ENCODE measurements at places on chromosomes 1 and 21. TPM values are rescaled to one million over a fixed set of nuclear protein-coding genes. Genes with fewer than 3 reads are reported as not detected.
A peak's percentile ranks its signal among the peaks of the same experiment; 100 is the strongest.

- H3K27me3 ChIP-seq: peaks cover 15% of the 10 kb centered on the region
- H3K27ac ChIP-seq: no peak overlapping the region
- no peak overlapping the region for H3K4me3 ChIP-seq
These were observed 448.6 kb downstream of the SETD4 start for GRCh38 chr21:35611708-35612132.

DNA sequence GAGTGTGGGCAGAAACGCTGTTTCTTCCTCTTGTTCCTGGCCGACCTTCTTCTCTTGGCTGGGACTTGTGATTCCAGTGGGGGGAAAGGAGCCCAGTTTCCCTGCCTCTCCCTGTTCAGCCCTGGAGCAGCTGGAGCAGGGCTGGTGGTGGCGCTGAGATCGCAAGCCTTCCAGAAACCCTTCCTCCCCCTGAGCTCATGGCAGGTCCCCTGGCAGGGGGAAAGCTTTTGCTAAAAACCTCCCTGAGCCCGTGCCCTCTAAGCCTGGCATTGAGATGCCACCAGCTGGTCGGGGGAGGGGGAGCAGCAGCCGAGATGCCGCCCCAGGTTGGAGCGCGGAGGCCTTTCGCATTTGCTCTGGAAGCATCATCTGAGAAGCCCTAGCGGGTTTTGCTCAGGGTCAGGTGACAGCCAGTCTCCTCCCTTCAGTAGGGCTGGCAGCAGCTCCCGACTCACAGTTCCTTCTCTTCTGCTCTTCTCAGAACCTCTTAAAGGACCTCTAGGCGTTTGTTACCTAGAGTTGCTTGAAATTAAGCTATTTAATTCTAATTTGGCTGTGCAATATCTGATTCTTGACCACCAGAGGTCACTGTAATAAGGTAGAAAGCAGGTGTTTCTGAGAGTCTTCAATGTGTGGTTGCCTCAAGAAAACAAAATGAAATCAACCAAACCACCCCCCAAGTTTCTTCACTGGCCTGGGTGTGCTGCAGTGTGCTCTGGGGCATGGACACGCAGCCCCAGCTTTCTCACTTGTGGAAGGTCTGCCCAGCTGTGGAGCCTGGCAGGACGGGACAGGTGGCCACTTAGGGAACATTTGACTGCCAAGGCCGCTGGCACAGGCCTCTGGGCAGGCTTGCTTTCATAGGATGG is 257.3 kb downstream of the CAMTA1 start:
- no peaks in the 10 kb centered on the region for H3K4me1 ChIP-seq
- no peak overlapping the region for H3K27ac ChIP-seq
- no peak for DNase-seq
- no peak overlapping the region for H3K4me3 ChIP-seq

- no peak for DNase-seq
- no peaks in the 10 kb centered on the region for H3K27me3 ChIP-seq
- peaks cover 12% of the 10 kb centered on the region for H3K36me3 ChIP-seq
- H3K4me3 ChIP-seq: peak overlapping the region; percentile 89
- H3K4me1 ChIP-seq: peaks cover 57% of the 10 kb centered on the region
- H3K27ac ChIP-seq: no peak overlapping the region
These were observed 1.6 kb downstream of the GNPAT start for GRCh38 chr1:231242516-231243198.

- DNase-seq: no peak
- H3K4me1 ChIP-seq: no peaks in the 10 kb centered on the region
- no peak overlapping the region for H3K4me3 ChIP-seq
- no peaks in the 10 kb centered on the region for H3K27me3 ChIP-seq
- H3K36me3 ChIP-seq: no peaks in the 10 kb centered on the region
These were observed 369.9 kb upstream of the LRRC7 start for GRCh38 chr1:69197816-69198215.

GRCh38 chr1:37255136-37255795 is 219.1 kb upstream of the ZC3H12A start:
- peaks cover 93% of the 10 kb centered on the region for H3K27me3 ChIP-seq
- no peak overlapping the region for H3K4me3 ChIP-seq
- DNase-seq: no peak
- H3K27ac ChIP-seq: no peak overlapping the region
- no peaks in the 10 kb centered on the region for H3K36me3 ChIP-seq
- H3K4me1 ChIP-seq: no peaks in the 10 kb centered on the region

GRCh38 chr1:157399343-157399983 is 152.9 kb downstream of the FCRL5 start:
- H3K36me3 ChIP-seq: no peaks in the 10 kb centered on the region
- H3K4me1 ChIP-seq: no peaks in the 10 kb centered on the region
- no peak overlapping the region for H3K4me3 ChIP-seq

DNA sequence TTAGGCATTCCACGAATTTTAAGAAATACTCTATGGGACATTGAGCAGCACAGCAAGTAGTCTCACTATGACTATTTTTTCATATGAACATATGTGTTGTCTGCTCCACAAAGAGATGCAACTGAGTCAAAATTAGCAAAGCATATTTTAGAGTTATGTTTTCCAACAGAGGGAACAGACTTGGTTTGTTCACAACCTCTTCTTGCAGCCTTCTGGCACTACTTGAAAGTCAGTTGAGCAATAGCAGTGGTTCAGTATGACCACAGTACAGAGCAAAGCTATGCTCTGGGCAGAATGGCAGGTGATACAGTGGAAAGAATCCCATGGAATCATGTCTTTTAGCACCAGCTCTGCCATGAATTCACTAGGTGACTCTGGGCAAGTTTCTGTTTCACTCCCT is 5.2 kb downstream of the CCN1 start:
- peaks cover 37% of the 10 kb centered on the region for H3K4me1 ChIP-seq
- no peak overlapping the region for H3K27ac ChIP-seq
- peaks cover 22% of the 10 kb centered on the region for H3K36me3 ChIP-seq
- no peaks in the 10 kb centered on the region for H3K27me3 ChIP-seq
- no peak overlapping the region for H3K4me3 ChIP-seq

DNA sequence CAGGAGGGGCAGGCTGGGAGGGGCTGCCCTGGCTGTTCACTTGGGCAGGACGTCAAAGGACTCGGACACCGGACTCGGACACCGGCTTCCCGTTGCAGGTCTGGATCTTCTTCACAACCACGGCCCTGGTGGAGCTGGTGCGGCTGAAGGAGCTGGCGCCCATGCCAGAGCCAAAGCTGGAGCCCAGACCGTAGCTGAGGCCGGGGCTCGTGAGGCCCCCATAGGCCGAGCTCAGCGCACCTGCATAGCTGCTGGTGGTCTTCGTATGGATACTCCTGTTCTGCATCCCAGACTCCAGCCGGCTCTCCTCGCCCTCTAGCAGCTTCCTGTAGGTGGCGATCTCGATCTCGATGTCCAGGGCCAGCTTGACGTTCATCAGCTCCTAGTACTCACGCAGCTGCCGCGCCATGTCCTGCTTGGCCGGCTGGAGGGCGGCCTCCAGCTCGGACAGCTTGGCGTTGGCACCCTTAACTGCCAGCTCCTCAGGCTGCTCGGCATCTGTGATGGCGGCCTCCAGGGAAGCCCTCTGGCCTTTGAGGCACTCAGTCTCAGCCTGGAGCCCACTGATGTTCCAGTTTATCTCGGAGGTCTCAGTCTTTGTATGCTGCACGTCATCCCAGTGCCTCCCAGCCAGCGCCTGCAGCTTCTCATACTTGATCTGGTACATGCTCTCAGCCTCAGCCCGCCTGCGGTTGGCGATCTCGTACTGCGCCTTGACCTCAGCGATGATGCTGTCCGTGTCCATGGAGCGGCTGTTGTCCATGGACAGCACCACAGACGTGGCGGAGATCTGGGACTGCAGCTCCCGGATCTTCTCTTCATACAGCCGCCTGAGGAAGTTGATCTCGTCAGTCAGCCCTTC is 15.1 kb upstream of the KLF17 start:
- peaks cover 47% of the 10 kb centered on the region for H3K27me3 ChIP-seq
- DNase-seq: no peak
- no peaks in the 10 kb centered on the region for H3K36me3 ChIP-seq
- H3K27ac ChIP-seq: no peak overlapping the region

GRCh38 chr1:1082239-1082775 is 8.2 kb upstream of the RNF223 start:
- H3K27me3 ChIP-seq: peaks cover 9% of the 10 kb centered on the region
- H3K4me3 ChIP-seq: no peak overlapping the region
- no peaks in the 10 kb centered on the region for H3K36me3 ChIP-seq
- peak; percentile 12 for DNase-seq

DNA sequence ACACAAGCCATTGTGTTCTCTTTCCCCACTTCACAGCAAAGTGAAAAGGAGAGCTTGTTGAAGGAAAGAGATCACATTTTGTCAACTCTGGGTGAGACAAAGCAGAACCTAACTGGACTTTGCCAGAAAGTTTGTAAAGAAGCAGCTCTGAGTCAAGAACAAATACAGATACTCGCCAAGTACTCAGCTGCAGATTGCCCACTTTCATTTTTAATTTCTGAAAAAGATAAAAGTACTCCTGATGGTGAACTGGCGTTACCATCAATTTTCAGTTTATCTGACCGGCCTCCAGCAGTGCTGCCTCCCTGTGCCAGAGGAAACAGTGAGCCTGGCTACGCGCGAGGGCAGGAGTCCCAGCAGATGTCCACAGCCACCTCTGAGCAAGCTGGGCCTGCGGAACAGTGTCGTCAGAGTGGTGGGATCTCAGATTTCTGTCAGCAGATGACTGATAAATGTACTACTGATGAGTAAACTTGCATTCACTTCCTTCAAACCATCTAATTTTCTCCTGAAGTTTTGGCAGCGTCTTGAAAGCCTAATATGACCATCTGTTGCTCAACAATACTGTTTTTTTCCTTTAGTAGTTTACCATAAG is 43.7 kb downstream of the BACH1 start:
- H3K27ac ChIP-seq: peak overlapping the region; percentile 43
- no peaks in the 10 kb centered on the region for H3K27me3 ChIP-seq
- peak; percentile 68 for DNase-seq
- H3K36me3 ChIP-seq: peaks cover 6% of the 10 kb centered on the region

DNA sequence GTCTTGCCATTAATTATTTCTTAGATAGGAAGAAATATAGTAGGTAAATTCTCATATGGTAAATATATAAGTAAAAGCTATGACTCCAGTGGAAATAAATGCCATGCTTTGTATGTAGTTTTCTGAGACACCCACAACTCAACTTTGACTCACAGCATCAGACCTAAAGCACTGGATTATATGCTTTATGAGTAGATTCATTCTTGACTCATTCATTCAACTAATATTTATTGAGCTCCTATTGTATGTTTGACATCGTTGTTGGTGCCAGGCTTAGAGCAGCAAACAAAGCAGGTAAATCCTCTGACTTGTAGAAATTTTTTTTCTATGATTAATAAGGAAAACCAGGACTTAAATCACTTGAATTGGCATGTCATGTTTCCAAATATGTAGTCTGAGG is 211.4 kb downstream of the PTPRC start:
- no peak for DNase-seq
- no peak overlapping the region for H3K4me3 ChIP-seq
- H3K36me3 ChIP-seq: peaks cover 12% of the 10 kb centered on the region
- no peak overlapping the region for H3K27ac ChIP-seq
- no peaks in the 10 kb centered on the region for H3K27me3 ChIP-seq
- H3K4me1 ChIP-seq: no peaks in the 10 kb centered on the region

- H3K27me3 ChIP-seq: no peaks in the 10 kb centered on the region
- DNase-seq: peak; percentile 12
- no peaks in the 10 kb centered on the region for H3K36me3 ChIP-seq
- H3K27ac ChIP-seq: no peak overlapping the region
These were observed 16.5 kb downstream of the PODN start for GRCh38 chr1:53078333-53079101.

DNA sequence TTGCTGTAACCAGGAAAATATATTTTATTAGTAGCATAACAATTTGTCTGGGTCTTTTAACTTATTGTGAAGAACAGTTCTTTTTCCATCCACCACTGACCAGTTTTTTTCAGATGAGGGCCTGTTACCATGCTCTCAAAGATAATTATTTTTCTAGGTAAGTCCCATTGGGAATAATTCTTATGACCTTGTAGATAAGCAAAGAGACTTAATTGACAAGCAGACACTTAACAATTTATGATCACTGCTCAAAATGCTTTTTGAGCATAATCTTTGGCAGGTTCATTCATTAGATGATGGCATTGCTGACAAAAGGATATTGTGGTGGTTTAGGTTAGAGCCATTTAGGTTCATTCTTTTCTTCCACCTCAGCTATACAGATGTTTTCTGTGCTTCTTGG is 6.6 kb downstream of the SNX27 start:
- no peaks in the 10 kb centered on the region for H3K36me3 ChIP-seq
- H3K4me3 ChIP-seq: no peak overlapping the region
- DNase-seq: no peak
- H3K27ac ChIP-seq: no peak overlapping the region
- no peaks in the 10 kb centered on the region for H3K27me3 ChIP-seq

GRCh38 chr1:101216623-101217022 is 20.2 kb upstream of the S1PR1 start:
- no peak overlapping the region for H3K4me3 ChIP-seq
- H3K4me1 ChIP-seq: peaks cover 17% of the 10 kb centered on the region
- H3K27me3 ChIP-seq: no peaks in the 10 kb centered on the region
- peak overlapping the region; percentile 46 for H3K27ac ChIP-seq
- H3K36me3 ChIP-seq: no peaks in the 10 kb centered on the region
- no peak for DNase-seq

GRCh38 chr1:22259551-22260282 is 116.8 kb upstream of the WNT4 start:
- H3K36me3 ChIP-seq: no peaks in the 10 kb centered on the region
- H3K4me1 ChIP-seq: no peaks in the 10 kb centered on the region
- DNase-seq: no peak
- no peak overlapping the region for H3K4me3 ChIP-seq
- no peak overlapping the region for H3K27ac ChIP-seq

GRCh38 chr1:191870490-191870889 is 287.8 kb upstream of the RGS18 start:
- no peak overlapping the region for H3K27ac ChIP-seq
- no peaks in the 10 kb centered on the region for H3K4me1 ChIP-seq
- H3K27me3 ChIP-seq: no peaks in the 10 kb centered on the region
- no peak for DNase-seq
- no peaks in the 10 kb centered on the region for H3K36me3 ChIP-seq
- no peak overlapping the region for H3K4me3 ChIP-seq

GRCh38 chr1:51454554-51454953 is 64.5 kb downstream of the EPS15 start:
- H3K4me3 ChIP-seq: no peak overlapping the region
- H3K27me3 ChIP-seq: no peaks in the 10 kb centered on the region
- peaks cover 10% of the 10 kb centered on the region for H3K4me1 ChIP-seq

DNA sequence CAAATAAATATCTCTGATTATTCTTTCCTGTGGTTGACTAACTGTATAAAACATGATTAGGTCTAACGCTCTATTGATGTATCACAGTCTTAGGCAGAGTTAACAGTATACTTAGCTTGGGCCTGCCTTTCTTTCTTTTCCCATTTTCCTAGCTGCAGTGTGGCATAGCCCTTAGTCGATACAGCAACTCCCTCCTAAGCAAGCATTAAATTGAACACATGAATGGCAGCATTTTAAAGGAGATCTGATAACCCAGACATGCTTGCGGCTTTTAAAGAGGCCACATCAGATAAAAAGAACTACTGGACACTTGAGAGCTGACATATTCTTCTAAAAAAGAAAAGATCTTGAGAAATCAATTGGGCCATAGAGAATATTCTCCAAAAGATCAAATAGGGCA is 312.0 kb upstream of the TMPRSS15 start:
- H3K4me1 ChIP-seq: no peaks in the 10 kb centered on the region
- no peak overlapping the region for H3K27ac ChIP-seq
- DNase-seq: no peak
- H3K36me3 ChIP-seq: no peaks in the 10 kb centered on the region
- no peaks in the 10 kb centered on the region for H3K27me3 ChIP-seq

Gene KCNJ15
- total RNA-seq: 0.30 TPM

Gene NEK7
- total RNA-seq: 254 TPM

Gene FAM72D
- total RNA-seq: 0.19 TPM

Gene OR2L5
- total RNA-seq: not detected

Gene PPP1R8
- 24.0 TPM for total RNA-seq

Gene EPRS1
- total RNA-seq: 56.9 TPM

Gene KIF14
- total RNA-seq: 0.08 TPM

Gene IGSF3
- total RNA-seq: 19.9 TPM

Gene AKNAD1
- total RNA-seq: not detected

All from left ventricle myocardium inferior (tissue), 1 donor.